ENCODE measurements at places on chromosomes 3 and 15.
A peak's percentile ranks its signal among the peaks of the same experiment; 100 is the strongest.

DNA sequence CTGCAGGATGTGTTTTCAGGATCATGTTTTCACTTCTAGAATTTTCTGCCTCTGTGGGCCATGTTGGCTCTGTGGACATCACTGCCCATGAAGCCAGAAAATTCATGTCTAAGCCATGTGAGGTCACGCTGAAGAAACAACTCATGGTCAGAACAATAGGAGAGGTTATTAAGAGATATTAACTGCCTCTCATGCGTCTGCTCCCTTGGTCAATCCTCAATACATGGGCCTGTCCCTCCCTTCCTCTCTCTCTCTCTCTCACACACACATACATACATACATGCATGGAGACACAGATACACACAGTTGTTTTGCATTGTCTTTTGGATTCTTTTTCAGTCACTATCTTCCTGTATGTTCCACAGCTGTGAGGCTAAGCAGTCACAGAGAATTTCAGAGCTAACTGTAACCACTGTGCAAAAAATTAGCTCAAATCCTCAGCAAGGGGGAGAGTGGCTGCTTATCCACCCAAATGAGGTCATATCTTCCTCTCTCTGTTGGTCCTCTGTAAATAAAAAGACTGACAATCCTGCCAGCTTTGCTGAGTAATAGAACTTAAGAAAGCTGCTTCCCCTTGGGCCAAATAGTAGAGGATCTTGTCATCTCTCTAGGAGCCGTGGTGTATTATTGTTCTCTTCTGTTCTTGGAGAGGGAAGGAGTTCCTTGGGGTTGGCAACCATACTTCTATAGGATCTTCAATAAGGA is 45.6 kb downstream of the LRTM1 start:
- peak; percentile 92 for DNase-seq

GRCh38 chr3:102098130-102098885 is 249.0 kb downstream of the NFKBIZ start:
- DNase-seq: no peak

- DNase-seq: no peak
Measured at GRCh38 chr15:41492597-41493204, 973 bp upstream of the ITPKA start.

- DNase-seq: no peak
Measured at GRCh38 chr15:91127236-91127955, 27.3 kb downstream of the SV2B start.

GRCh38 chr3:135352213-135352612 is 557.2 kb downstream of the EPHB1 start:
- no peak for DNase-seq
